HFFc6 (cell line): ENCODE measurements at places on chromosomes 12 and 14. TPM values are rescaled to one million over a fixed set of nuclear protein-coding genes. Genes with fewer than 3 reads are reported as not detected.

The TAS2R13 gene
- total RNA-seq = 0.16 TPM in 1 of 2 replicates, not detected in the other

The MDGA2 gene
- not detected in 3 replicates for total RNA-seq

The KRT77 gene
- total RNA-seq = not detected in 3 replicates

The GLI1 gene
- 2.4 to 4.7 TPM (median 2.8 TPM) in 3 replicates for total RNA-seq

The NFE2 gene
- 0.18 and 0.46 TPM in 2 replicates for total RNA-seq

The C12orf50 gene
- total RNA-seq = not detected in 3 replicates

- H3K4me1 ChIP-seq = no peaks in the 10 kb centered on the region
- H3K27me3 ChIP-seq = no peaks in the 10 kb centered on the region
- H3K36me3 ChIP-seq = peaks cover 13% of the 10 kb centered on the region
- no peak overlapping the region for H3K27ac ChIP-seq
- H3K4me3 ChIP-seq = no peak overlapping the region
Measured at GRCh38 chr12:8143261-8143660, 13.6 kb upstream of the ZNF705A start.

DNA sequence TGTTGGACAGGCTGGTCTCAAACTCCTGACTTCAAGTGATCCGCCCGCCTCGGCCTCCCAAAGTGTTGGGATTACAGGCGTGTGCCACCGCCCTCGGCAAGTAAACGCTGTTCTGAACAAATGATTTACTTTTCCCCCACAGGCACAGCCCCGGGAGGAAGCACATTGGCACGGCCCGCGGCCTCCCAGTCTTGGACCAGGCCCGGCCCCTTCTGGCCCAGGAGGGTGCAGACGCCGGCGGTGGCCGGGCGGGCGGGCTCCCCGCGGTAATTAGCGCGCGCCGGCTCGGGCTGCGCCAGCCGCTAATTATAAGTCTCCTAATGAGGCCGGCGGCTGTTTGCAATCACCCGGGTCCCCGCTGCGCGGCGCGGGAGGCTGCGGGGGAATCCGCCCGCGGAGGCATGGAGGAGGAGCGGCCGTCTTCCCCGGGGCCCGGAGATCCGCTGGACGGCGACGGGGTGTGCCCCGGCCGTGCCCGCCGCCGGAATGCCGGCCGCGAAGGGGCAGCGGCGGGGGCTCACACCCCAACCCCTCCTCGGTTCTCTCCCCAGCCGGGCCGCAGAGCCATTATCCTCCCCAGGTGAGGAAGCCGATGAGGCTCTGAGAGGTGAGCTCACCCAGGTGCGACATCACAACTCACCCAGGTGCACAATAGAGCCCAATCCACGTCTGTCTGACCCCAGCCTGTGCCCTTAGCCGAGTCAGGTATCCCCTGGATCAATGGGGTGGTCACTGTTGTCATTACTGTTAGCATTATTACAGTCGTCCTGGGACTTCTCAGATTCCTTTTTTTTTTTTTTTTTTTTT is 3.3 kb upstream of the POP5 start:
- H3K36me3 ChIP-seq = no peaks in the 10 kb centered on the region
- H3K27me3 ChIP-seq = peaks cover 16% of the 10 kb centered on the region
- no peak overlapping the region; the same call in 1 of the 2 replicates for H3K27ac ChIP-seq
- no peak for DNase-seq
- peaks cover 37% of the 10 kb centered on the region for H3K4me1 ChIP-seq

DNA sequence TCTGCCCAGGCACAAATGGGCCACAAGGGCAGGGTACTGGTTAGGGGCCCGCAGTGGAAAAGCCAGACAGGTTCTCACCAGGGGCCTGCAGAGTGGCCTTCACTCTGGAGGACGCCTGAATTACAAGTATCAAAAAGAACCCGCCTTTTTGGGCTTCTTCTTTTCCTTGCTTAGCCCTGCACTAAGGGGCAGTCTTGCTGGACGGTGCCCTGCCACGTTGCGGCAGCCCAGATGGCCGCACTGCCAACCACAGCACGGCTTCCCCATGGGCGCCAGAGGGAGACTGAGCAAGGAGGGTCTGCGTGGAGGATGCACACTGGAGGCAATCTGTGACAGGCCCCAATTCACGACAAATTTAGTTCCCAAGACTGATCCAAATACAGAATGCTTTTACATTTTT is 18.3 kb upstream of the CDK2AP1 start:
- no peak for DNase-seq
- no peak overlapping the region for H3K27ac ChIP-seq
- peaks cover 6% of the 10 kb centered on the region for H3K4me1 ChIP-seq

DNA sequence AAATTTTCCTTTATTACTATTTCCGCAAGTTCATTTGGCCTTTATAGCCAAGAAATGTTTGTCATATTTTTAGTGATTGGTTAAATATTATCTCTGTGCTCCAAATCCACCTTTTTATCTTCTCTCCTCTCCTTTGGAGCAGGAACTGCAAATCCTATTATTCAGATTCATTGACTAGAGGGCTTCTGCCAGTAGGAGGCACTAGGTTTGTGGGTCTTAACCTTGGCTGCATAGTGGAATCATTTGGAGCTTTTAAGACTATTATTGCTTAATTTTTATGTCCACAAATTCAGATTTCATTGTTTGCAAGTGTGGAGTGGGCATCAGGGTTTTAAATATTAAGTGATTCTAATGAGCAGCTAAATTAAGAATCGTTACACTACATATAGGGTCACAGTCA is 75.3 kb upstream of the SYT10 start:
- H3K27ac ChIP-seq = no peak overlapping the region
- H3K27me3 ChIP-seq = no peaks in the 10 kb centered on the region
- H3K4me3 ChIP-seq = no peak overlapping the region
- no peaks in the 10 kb centered on the region for H3K36me3 ChIP-seq
- H3K4me1 ChIP-seq = no peaks in the 10 kb centered on the region

GRCh38 chr12:109611223-109611622 is 37.6 kb downstream of the MVK start:
- H3K4me1 ChIP-seq = no peaks in the 10 kb centered on the region
- no peak overlapping the region for H3K27ac ChIP-seq
- H3K4me3 ChIP-seq = no peak overlapping the region
- H3K27me3 ChIP-seq = peaks cover 39% of the 10 kb centered on the region

DNA sequence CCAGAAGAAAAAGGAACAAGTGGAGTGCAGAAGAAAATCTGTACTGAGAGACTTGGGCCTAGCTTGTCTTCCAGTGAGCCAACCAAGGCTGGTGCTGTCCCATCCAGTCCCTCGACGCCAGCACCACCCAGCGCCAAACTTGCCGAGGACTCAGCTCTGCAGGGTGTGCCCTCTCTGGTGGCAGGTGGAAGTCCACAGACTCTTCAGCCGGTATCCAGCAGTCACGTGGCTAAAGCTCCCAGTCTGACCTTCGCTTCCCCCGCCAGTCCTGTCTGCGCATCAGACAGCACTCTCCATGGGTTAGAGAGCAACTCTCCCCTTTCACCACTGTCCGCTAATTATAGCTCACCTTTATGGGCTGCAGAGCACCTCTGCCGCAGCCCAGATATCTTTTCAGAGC is 15.6 kb downstream of the CIPC start:
- no peak overlapping the region for H3K27ac ChIP-seq
- no peak overlapping the region for H3K4me3 ChIP-seq
- H3K4me1 ChIP-seq = peaks cover 9% of the 10 kb centered on the region; the same call in 1 of the 2 replicates
- DNase-seq = no peak

- H3K4me3 ChIP-seq = no peak overlapping the region
- peaks cover 4% of the 10 kb centered on the region; the same call in 1 of the 2 replicates for H3K27me3 ChIP-seq
- peaks cover 15% of the 10 kb centered on the region; the same call in 1 of the 2 replicates for H3K4me1 ChIP-seq
- DNase-seq = no peak
- H3K36me3 ChIP-seq = peaks cover 52% of the 10 kb centered on the region
Measured at GRCh38 chr12:6391013-6391412, 7.1 kb downstream of the LTBR start.

- no peak overlapping the region; the same call in 1 of the 2 replicates for H3K27ac ChIP-seq
- H3K4me1 ChIP-seq = peaks cover 11% of the 10 kb centered on the region; the same call in 1 of the 2 replicates
- no peaks in the 10 kb centered on the region for H3K27me3 ChIP-seq
Measured at GRCh38 chr12:50715174-50715573, 48.7 kb upstream of the ATF1 start.

GRCh38 chr12:124734224-124734788 is 129.4 kb downstream of the SCARB1 start:
- peaks cover 37% of the 10 kb centered on the region for H3K4me1 ChIP-seq
- no peak overlapping the region for H3K27ac ChIP-seq
- H3K27me3 ChIP-seq = peaks cover 5% of the 10 kb centered on the region; the same call in 1 of the 2 replicates
- DNase-seq = no peak
- no peaks in the 10 kb centered on the region for H3K36me3 ChIP-seq

- no peaks in the 10 kb centered on the region for H3K27me3 ChIP-seq
- H3K4me3 ChIP-seq = peak overlapping the region; percentile 66
- H3K36me3 ChIP-seq = no peaks in the 10 kb centered on the region
- H3K4me1 ChIP-seq = peaks cover 44% of the 10 kb centered on the region
- H3K27ac ChIP-seq = peak overlapping the region; percentile 96
Measured at GRCh38 chr14:92503756-92504491, 9.7 kb upstream of the RIN3 start.

GRCh38 chr14:68807987-68808386 is 15.1 kb upstream of the ZFP36L1 start:
- DNase-seq = no peak
- no peak overlapping the region for H3K27ac ChIP-seq
- peaks cover 19% of the 10 kb centered on the region for H3K36me3 ChIP-seq

DNA sequence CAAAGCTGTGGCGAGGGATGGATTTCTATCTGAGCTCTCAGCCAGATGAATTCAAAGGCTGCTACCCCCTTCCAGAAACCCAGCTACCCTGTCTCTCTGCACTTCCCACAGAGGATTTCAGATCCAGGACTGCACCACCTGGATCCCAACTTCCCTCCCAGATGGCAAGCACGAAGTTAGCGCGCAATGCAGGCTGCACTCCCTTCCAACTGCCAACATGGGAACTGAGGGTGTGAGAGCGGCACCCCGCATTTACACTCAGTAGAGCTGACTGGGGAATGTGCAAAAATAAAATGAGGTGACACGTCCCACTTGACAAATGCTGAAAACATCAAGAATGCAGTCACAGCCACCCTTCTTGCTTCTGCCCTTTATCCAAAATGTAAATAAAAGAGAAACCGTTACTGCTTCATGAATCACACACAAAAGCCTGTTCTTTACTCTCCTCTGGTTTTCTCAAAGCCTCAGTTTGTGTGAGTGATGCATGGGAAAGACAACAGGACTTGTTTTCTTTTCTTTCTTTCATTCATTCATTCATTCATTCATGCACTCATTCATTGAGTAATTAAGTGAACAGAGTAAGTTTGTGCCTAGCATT is 85.7 kb downstream of the ITPK1 start:
- H3K27ac ChIP-seq = no peak overlapping the region
- peaks cover 14% of the 10 kb centered on the region for H3K4me1 ChIP-seq
- no peak overlapping the region for H3K4me3 ChIP-seq
- DNase-seq = no peak

- H3K4me3 ChIP-seq = no peak overlapping the region
- H3K4me1 ChIP-seq = peaks cover 52% of the 10 kb centered on the region
- no peak for DNase-seq
- H3K27me3 ChIP-seq = peaks cover 2% of the 10 kb centered on the region; the same call in 1 of the 2 replicates
Measured at GRCh38 chr14:92552066-92552465, 38.5 kb downstream of the RIN3 start.

DNA sequence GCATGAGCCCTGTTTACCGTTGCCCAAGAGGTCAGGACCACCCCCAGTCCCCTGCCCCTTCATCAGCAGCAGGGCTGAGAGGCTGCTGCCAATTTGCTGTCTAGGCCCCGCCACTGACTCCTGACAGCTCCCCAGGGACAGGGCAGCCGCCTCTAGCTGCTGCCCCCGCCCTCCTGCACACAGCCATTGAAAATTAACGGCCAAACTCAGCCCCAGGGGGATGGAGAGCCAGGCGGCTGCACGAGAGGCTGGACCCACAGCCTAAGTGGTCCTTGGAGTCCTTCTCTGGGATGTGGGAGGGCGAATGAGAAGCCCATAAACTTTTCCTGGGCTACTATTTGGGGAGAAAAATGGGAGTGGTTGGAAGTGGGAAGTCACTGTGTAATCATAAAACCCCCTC is 4.6 kb downstream of the FOXN4 start:
- H3K4me3 ChIP-seq = no peak overlapping the region
- H3K36me3 ChIP-seq = no peaks in the 10 kb centered on the region
- H3K27ac ChIP-seq = no peak overlapping the region
- peaks cover 43% of the 10 kb centered on the region for H3K27me3 ChIP-seq
- H3K4me1 ChIP-seq = peaks cover 6% of the 10 kb centered on the region; the same call in 1 of the 2 replicates

DNA sequence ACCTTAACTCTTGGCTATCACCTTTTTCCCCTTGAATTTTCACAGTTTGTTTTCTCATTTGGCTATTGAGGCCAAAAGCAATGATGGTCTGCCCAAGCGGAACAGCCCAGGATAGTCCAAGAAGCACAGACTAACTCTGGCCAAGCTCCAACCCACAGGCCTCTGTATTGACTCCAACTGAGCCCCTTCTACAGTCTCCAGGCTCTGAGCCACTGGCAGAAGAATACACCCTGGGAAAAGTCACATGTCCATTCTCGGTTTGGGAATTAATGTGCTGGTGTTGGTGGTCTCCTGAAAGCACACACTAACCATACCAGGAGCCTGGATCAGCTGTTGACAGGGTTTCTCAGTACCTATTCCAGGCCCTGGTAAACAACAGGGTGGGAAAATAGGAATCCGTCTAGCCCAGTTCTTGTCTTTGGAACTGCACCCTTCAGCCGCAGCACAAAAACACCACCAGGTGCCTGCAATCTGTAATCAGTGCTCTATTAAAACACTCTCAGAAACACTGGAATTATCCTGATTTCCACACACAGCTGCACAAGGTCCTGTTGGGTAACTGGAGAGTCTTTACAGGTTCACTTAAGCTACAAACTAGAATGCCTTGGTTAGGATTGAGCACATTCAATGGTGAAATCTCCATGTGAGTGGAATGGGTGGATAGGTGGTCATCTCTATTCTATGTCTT is 63.6 kb downstream of the STXBP6 start:
- peaks cover 14% of the 10 kb centered on the region for H3K36me3 ChIP-seq
- no peak overlapping the region for H3K27ac ChIP-seq
- H3K4me1 ChIP-seq = peaks cover 39% of the 10 kb centered on the region
- no peak overlapping the region for H3K4me3 ChIP-seq

- no peak for DNase-seq
- H3K27ac ChIP-seq = no peak overlapping the region
- no peak overlapping the region for H3K4me3 ChIP-seq
- H3K36me3 ChIP-seq = peaks cover 5% of the 10 kb centered on the region
Measured at GRCh38 chr12:20656600-20656999, 38.5 kb upstream of the SLCO1C1 start.

DNA sequence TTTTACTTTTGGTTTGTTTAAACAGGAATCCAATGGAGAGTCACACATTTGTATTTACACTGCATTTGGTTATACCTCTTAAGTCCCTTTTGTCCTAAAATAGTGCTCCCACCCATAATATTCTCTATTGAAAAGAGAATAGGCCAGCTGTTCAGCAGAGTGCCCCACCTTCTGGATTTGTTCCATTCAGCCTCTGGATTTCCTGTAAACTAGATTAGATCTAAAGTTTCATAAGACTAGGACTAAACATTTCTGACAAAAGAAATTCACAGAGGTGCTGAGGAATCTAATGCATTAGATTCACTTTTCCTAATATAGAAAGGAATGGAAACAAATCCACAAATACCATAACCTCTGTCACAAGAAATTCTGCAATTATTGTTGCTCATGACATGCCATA is 38.1 kb downstream of the GCH1 start:
- peaks cover 33% of the 10 kb centered on the region for H3K27me3 ChIP-seq
- DNase-seq = no peak
